Left colon (tissue), 2 donors: ENCODE measurements at places on chromosomes 5 and 9.

DNA sequence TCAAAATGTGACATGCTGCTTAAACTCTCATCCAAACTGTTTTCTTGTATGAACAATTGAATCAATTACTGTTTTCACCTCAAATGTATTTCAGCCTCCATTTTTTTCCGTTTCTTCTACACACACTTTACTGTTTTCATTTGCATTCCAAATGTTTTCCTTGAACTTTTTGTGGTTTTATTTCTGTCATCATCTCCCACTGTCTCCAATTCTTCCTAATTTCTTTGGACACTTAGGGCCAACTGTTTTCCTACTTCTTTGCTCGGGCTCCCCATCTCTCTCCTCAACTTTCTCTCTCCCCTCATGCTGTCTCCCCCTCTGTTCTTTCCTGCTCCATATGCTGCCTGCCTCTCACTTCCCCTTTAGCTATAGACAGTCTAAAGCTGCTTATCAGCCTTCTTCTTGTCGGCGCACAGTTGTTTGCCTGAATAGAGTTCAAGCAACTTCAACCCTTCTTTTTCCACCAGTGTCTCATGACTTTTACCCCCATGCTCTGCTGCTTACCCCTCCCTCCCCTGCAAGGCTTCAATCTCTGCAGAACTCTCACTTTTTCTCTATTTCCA lies 443.4 kb downstream of the DTWD2 start:
- DNase-seq: no peak

GRCh38 chr9:74255489-74255984 lies 241.6 kb upstream of the RORB start:
- DNase-seq: no peak

GRCh38 chr5:637581-638450 lies 25.7 kb downstream of the CEP72 start:
- DNase-seq: no peak

DNA sequence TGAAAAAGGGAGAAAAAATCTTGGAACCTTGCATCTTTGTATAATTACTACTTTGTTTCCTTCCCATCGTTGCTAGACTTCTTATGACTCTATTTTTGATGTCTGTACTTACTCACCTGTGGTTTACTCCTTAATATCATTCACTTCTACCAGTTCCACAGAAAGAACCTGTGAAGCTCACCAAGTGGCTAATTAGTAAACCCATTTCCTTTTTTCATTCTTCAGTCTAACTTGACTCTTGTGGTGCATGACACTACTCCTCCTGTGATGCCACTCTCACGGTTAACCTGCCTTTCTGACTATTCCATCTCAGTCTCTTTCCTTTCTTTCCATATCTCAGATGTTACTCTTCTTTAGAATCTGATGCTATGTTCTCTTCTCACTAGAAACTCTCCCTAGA lies 14.6 kb downstream of the RECK start:
- DNase-seq: no peak

GRCh38 chr5:150550286-150550685 lies 42.4 kb downstream of the NDST1 start:
- DNase-seq: no peak

DNA sequence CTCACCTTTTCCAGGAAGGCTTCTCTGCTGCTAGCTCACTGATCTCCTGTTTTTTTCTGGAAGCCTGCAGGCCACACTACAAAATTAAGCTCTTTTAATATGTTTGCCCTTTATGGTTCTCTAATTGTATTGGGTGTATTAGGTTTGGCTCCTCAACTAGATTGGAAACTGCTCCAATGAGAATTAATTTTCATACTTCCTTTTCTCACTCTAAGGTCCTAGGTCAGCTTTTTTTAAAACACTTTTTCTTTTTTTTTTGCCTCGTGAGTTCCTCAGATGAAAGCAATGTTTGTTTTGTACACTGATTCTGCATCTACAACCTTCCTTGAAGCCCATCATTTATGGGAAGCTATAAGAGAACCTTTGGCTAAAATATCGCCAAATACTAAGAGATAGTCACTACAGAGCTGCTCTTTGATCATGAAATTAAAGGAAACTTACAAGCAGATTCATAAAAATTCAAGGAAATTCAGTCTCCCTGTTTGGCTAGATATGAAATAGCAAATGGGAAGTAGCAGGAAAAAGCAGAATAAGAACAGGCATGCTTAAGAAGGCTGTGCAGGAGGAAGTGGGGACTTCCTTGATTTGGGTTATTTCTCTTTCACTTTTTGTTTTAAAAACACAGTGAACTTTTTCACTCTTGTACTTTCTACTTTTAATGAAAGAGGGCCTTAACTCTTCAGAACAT lies 55.2 kb upstream of the FYB1 start:
- no peak for DNase-seq

- DNase-seq: no peak
Observed at GRCh38 chr5:160357861-160358411, 12.5 kb downstream of the C1QTNF2 start.

- no peak for DNase-seq
Observed at GRCh38 chr9:133332381-133332730, 3.6 kb downstream of the SURF6 start.

GRCh38 chr9:94791435-94791834 lies 64.9 kb downstream of the AOPEP start:
- no peak for DNase-seq

DNA sequence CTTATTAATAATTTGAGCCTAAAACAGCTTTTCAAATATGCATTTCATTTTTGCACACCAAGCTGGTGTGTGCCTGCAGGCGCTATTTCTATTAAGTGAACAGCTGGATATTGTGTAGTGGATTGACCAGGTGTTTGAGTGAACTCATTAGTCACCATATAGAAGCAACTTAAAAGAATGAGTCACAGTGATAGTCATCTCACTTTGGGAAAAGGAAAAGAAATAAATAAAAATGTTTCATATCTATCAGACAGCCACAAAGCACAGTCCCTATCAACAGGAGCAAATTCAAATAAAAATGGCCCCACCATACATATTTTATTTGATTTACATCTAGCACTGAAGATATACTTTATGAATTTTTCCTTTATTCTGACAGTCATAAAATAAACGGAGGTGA lies 456.5 kb upstream of the CDH9 start:
- DNase-seq: no peak
